ENCODE measurements at places on chromosomes 3 and 15.

GRCh38 chr15:71278989-71279756, 163.9 kb downstream of the THSD4 start:
- no peak for DNase-seq

DNA sequence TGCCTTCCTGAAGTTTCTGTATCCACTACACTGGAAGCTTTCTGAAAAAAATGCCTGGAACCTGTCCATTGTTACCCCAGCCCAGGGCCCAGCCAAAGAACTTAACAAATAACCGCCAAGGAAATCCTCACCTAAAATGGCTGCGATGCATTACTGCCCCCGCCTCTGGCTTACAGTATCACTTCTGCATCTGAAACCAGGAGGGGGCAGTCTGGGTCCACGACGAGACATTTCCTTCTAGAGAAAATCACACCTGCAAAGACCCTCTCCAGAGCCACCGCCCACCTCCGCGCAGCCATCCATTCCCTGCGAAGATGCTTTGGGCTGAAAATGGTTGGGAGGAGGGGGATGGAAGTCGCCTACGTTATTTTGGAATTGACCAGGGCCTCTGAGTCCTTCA, 22.4 kb upstream of the CELF6 start:
- peak; percentile 50 for DNase-seq

DNA sequence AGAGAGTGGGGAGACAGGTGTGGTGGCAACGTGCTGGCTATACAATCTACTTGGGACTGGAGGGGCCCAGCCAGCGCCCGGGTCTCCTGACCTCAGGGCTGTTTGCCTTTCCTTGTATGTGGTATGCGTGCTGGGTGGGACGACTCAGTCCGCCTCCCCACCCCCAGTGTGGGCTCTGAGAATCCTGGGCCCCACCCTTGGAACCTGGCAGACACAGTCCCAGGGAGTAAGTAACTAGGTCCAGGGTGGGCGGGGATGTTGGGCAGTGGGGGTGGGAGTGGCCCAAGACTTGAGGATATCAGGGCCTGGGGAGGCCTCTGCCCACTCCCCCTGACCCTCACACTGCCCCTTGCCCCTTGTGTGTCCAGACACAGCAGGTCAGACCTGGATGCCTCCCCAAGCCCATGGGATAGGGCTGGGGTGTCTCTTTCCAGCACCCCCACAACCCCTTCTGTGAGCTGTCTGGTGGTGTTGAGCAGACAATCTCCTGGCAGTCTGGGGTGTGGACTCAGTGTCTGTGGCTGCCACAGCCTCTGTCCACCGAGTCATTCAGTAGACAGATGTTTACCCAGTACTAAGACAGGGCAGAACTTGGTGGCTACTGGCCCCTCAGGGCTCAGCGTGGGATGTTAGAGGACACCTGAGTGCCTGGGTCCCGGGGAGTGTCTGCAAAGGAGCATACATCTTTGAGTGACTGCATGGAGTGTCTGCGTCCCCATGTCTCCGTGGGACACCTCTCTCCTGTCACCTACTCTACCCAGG, 1.3 kb downstream of the CHST13 start:
- DNase-seq, result no peak

- no peak for DNase-seq
These were observed 27.2 kb downstream of the ACAA1 start for GRCh38 chr3:38109580-38110313.

DNA sequence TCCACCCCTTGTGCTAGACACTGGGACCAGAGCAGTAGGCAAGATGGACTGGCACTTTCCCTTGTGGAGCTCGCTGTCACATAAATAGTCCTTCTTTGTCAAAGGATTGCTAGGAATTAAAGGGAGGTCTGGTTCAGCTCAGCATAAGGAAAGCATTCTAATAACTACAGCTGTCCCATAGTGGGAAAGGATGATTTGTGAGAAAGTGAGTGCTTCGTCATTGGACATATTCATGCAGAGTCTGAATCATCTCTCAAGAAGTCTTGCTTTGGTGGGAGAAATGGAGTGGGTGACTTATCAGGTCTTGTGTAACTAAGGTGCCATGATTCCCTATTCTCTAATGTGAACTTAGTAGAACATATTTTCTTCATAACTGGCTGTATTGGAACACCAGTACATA, 14.7 kb downstream of the PPARG start:
- no peak for DNase-seq

DNA sequence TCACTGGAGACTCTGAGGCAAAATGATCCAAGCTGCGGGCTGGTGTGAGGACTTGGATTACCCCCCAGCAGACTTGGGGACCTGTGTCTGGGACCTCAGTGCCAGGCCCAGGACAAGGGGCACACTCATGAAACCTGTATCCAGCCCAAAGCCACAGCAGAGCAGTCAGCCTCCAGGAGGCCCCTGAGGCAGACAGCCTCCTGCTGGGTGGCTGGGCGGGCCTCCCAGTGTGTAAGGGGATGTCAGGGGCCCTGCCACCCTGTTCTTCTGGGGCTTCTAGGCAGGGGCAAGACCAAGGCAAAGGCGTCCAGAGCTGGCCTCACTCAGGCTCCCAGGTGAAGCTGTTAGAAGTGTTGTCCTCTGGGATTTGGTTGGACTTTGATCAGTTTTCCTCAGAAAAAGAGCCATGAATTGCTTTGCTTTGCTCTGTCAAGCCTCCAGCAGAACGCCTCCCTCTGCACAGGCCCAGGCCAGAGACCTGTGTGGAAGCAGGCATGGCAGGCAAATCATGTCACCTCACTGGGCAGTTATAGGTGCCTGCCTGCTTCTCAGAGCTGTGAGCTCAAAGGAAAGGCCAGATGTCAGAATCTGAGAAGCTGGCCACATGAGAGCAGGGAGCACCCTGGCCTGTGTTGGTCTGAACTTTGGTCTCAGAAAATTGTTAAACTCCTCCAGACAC, 77.4 kb downstream of the SMAD6 start:
- no peak for DNase-seq

GRCh38 chr15:39776068-39776467, 6.6 kb downstream of the FSIP1 start:
- no peak for DNase-seq

DNA sequence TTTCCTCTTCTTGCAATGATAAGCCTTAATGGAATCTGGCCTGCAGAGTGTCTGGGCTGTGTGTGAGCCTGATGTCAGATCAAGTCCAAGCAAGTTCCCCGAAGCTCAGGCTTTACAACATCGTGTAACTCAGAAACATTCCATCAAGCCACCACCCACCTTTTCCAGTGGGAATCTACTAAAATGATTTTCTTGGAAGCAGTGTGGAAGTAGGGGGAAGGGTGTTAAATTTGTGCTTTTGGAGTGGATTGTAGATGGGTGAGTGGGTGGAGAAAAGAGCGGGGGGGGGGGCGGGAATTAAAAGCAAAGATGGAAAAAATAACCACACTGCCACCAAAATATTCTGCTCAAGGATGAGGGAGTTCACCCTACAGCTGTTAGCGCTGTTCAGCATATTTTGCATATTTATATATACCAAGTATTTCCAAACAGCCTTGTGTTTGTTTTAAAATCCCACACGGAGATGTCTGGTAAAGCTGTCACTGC, 53.6 kb downstream of the VGLL3 start:
- no peak for DNase-seq

GRCh38 chr3:147210676-147211075, 195.7 kb downstream of the ZIC4 start:
- DNase-seq, result no peak

- no peak for DNase-seq
These were observed 15.3 kb downstream of the SYNM start for GRCh38 chr15:99120050-99120777.

DNA sequence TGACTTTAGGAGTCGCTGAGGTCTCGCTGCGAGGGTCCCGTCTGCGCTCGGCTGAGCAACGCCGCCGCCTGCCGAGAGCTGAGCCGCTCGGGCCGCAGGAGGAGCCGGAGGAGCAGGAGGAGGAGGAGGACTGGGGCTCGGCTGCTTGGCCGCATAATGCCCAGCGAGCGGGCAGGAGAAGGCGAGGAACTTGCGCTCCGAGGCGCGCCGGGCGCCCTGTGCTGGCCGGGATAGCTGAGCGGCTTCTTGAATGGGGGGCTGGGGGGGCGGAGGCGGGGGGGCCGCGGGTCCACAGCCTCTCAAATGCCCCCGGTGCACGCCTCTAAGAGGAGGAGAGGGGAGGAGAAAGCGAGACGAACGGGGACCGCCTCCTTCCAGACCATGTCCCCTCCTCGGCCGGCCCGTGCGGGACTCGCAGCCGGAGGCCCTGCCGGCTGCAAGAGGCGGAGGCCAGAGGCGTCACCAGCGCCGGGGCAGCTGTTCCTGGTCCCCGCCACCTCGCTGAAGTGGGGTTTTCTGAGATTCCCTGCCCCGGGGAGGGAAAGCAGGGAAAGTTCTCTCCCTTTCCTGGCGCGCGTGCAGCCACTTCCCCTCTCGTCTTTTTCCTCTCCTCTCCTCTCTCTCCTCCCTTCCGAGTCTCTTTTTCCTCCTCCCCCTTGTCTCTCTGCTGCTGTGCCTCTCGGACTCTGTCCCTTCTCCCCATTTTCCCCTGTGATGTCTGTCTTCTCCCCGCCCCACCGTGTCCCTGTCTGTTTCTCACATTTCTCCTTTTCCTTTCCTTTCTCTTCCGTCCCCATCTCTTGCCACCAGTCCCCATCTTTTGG, at the start of gene ADAMTS9:
ADAMTS9 (minus strand) TSS at position 220 of the 824 bp plus-strand sequence. CDS start 343 bp downstream, outside the sequence.
- DNase-seq, result no peak

Measured in stimulated activated CD8-positive, alpha-beta memory T cell treated with anti-CD3 and anti-CD28 coated beads, Interleukin-4, amount 100 ng/mL, for 48 hours (primary cell).